Activated gamma-delta T cell (primary cell): ENCODE measurements at places on chromosomes 16 and 17.

DNA sequence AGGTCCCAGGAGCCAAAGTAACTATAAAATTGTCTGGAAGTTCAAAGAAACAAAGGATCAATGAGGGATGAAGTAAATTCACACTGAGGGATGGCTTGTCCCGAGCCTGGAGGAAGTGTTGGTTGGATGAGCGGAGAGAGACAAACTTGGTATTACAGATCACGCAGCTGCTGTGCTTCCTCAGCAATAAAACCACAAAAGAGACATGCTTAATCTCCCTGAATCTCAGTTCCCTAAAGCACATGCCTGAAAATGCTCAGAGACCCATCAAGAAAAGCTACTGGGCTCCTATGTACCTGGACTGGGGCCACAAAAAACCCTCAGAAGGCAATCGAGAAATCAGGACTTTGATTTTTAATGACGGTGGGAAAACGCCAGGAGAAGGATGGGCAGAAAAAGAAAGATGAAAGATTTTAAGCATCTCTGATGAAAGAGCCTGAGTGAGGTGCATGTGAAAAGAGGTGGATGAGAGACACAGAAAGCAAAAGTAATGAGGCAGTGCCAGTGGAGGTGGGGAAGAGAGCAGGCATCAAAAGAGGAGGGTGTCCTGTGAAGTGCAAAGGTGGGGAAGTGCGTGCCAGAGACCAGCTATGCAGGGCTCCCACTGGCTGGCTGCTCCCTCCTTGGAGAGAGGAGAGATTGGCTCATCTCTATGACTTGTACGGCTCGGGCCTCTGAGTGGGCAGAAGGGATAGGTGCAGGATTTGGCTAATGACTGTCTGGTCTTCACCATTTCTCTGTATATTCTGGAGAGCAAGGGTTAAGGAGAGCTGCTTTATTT lies 143.7 kb downstream of the ABCC12 start:
- DNase-seq: no peak

- DNase-seq: no peak
Measured at GRCh38 chr17:19717031-19717360, 612 bp upstream of the SLC47A2 start.

GRCh38 chr16:8096211-8096610 lies 494.1 kb downstream of the TMEM114 start:
- DNase-seq: no peak

- DNase-seq: no peak
Measured at GRCh38 chr16:31085411-31085810, 3.3 kb downstream of the PRSS53 start.

DNA sequence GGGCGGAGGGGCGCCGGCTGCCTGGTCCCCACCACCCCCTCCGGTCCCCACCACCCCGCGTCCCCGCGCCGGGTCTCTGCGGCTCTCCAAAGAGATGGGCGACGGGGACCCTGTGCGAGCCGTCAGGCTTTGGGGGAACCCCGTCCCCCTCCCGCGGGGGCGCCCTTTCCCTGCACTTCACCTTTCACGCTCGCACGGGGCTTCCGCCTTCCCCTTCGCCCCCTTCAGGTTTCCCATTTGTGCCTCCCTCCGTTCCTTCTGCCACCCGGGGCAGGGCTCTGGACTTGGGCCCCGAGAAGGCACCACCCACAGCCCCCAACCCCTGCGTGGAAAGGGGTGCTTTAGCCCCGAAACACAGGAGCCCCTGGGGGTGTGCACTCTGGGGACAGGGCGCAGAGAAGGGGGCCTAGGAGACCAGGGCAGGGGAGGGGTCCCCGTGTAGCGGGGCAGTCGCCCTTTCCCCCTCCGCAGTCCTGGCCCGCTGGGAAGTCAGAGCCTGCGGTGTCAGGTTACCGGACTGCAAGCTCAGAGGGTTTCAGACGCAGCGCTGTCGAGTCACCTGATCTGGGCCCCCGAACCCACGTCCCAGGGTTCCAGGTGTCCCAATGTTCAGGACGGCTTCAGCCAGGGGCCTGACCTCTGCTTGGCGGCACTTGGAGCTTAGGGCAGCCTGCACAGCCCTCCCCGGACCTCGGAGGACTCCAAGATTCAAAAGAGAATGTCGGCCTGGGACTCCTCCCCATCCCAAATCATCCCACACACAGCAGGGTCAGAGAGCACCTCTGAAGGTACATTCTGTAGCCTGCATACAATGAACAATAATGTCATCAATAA lies 6.7 kb upstream of the CCDC92B start:
- no peak for DNase-seq

- no peak for DNase-seq
Measured at GRCh38 chr16:25011891-25012514, 3.2 kb downstream of the ARHGAP17 start.

DNA sequence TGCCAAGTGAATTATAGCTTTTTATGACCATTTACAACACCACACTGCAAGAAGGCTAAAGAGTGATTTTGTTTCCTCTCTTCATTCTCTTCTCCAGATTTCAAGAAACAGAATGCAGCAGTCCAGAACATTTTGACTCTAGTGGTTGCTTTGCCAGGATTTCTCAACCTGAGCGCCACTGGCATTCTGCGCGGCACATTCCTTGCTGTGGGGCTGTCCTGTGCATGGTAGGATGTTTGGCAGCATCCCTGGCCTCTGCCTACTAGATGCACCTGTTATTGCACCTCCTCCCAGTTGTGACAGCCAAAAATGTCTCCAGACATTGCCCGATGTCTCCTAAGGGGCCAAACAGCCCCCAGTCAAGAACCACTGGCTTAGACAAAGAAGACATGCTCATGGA lies 25.7 kb upstream of the SLC39A11 start:
- DNase-seq: no peak

DNA sequence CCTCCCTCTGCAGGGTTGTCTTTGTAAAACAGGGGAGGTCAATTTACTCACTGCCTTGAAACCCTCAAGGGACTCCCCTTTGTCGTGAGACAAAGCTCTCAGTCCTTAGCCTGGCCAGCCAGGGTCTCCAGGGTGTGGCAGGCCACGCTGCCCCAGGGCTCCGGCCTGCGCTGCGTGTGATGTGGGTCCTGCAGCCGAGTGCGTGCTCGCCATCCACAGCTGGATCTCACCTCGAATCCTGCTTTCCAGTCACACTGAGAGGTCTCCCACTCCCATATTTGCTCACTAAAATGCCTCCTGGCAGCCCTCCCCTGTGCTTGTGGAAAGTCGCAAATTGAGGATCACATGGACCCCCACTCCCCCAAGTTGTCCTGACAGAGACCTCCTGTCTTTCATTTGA lies 10.0 kb upstream of the CLEC18C start:
- DNase-seq: no peak

DNA sequence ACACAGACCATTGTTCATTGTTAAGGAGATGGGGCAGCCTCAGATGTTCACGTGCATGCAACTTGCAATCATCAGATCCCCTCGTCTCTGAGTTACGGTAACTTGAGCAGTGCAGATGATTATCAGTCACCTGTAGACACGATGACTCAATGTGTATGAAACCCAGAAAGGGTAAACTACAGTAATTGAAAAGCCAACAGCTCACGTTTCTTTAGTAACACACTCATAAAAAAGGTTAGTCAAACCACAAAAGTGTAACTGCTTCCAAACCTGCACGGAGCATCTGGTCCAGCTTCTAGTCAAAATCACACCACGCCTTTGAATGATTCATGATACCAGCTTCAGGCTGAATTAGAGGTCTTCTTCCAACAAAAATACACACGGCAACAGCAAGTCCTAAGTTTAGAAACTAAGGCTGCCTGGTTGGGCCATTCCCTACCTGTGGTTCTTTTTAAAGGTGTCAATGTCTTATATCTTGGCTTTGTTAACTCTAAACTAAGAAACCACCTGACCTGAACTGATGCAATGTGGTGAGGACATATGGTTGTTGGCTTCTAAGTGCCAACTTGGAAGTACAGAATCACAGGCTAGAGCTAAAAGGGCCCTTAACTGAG lies 32.3 kb downstream of the GRB7 start:
- no peak for DNase-seq

- DNase-seq: no peak
Measured at GRCh38 chr16:29978564-29979270, 5.0 kb downstream of the TAOK2 start.

DNA sequence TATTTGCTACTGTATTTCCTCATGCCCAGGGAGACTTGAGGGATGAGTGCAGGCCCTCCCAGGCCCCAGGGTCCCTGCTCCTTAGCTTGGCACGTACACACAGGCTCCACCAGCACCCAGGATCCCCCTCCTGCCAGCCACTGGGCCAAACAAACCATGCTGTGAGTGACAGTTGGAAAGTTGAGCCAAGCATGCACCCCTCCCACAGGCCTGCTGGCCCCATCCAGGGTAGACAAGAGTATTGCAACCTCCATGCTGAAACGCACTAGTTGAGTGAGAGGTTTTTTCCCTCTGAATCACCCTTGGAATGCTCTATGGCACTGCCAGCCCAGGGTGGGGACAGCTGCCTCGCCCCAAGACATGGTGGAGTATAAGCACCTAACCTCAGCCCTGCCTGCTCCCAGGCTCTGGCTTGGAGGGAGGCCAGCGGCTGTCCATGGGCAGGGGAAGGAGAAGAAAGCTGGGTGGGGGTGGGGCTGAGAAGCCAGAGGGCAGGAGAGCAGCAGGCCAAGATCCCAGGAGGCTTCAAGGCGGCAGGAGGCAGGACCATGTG lies 49.6 kb downstream of the PITPNM3 start:
- DNase-seq: no peak

- no peak for DNase-seq
Measured at GRCh38 chr16:30656974-30657865, 1.0 kb upstream of the FBRS start.

- DNase-seq: no peak
Measured at GRCh38 chr17:44837196-44837595, 7.1 kb upstream of the GJC1 start.

GRCh38 chr17:62692721-62693431 lies 65.4 kb downstream of the MRC2 start:
- DNase-seq: no peak

DNA sequence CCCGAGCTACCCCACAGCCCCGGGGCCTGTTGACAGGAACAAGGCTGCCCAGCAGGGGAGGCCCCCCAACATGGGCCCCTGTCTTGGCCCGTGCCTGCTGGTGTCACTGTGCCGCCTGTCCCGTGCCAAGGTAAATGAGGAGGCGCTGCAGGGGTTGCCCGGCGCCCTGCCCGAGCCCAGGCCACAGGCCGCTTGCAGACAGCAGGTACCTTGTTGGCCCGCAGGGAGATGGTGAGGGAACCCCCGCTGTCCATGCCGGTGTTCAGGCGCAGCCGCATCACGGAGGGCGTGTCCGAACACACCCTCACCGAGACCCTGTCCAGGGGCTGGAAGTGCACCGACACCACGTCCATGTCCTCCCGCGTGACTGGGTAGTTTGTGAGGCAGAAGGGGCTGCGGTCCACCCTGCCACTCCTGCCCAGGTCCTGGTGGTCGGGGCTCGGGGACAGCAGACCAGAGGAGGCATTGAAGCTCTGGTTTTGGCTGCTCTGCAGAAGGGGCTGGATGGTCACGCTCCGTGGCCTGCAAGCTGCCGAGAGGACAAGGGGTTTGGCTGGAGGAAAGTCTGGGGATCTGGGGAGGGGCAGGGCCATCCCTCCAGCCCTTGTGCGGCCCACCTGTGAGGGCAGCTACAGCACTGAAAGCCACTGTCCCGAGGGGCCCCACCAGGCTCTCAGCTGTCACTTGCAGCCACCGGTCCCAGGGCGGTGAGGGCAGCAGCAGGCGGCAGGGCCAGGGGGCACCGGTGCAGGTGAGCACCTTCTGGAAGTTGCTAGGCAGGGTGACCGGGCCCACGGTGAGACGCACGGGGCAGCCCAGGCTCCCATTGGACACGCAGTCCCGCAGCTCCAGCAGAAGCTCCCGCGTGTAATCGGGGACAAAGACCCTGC lies 5.6 kb downstream of the PGAP6 start:
- DNase-seq: no peak

DNA sequence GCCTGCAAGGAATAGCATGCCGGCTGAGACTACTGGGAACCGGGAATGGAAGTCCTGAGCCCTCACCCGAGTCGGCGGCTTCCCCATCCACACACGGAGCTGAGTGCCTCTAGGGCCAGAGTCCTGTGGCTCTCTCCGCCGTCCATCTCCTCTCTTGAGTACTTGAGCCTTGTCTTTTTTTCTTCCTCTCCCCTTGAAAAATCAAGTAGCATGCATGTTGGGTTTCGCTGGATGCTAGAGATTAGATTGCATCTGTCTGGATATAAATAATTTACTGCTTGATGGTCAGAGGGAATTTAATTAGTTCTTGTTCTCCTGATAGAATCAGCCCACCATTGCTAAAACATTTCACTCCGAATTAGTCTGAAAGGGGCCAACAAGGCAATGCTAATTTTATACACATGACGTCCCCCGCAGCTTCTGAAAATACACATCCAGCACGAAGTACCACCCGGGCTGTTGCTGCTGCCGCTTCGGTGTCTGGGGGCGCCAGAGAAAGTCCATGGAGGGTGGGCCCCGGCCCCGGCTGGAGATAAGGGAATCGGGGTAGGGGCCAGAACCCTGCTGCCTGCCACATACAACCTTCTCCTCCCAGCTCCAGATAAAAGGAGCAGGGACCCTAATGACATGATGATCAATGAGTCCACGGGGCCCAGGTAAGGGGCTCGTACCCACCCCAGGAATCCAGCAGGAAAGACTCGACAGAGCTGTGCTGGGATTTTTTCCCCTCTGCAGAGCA lies 48.5 kb downstream of the RBFOX3 start:
- no peak for DNase-seq

DNA sequence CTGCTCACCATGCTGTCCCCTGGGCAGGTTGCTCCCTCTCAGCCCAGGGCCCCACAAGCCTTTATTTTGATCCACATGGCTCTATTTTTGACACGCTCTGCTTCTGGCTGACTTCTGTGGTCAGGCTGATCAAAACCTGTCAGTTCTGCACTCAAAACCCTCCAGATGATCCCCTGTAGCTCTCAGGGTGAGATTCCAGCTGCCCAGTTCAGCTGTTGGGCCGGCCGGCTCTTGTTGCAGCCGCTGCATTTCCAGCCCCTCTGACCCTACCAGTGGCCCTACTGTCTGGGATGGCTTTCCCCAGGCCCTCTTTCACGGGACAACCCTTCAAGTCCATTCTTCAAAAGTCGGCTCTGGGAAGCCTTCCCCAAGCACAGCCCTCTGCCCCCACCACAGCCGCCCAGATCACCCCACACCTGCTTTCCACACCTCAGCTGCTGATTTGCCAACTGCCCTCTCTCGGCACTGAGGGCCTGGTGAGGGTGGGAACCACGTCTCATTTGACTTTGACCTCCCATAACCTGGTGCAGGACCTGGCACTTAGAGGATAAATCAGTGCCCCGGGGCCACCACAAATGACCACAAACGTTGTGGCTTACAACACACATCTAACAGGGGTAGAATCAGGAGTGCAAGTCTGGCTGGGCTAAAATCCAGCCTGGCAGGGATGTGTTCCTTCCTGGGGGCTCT lies 16.3 kb upstream of the CACNG4 start:
- no peak for DNase-seq

DNA sequence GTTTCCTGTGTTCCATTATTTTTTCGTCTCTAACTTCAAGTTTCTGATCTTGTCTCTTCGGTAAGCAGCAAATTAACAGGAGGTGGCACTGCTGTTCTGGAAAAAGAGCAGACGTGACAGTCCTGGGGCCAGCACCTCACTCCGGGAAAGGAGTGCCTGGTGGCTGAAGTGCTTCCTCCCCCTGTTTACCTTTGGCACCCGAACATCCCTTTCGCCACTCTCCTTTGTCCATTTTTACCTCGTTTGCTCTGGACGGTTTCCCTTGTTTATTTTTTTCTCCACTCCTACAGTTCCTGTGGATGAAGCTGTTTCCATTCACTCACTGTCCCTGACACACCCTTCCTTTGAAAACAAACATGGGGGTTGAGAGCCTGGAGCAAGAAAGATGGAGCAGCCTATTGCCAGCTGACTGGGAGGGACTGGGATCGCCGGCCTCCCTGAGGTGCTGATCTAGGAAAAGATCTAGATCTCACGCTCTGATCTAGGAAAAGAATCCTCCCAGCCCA lies 12.6 kb downstream of the SAP30BP start:
- no peak for DNase-seq
